ENCODE measurements at places on chromosomes 4 and X.

- DNase-seq, result peak; percentile 52
Observed at GRCh38 chr4:116400480-116400879, 684.9 kb downstream of the TRAM1L1 start.

DNA sequence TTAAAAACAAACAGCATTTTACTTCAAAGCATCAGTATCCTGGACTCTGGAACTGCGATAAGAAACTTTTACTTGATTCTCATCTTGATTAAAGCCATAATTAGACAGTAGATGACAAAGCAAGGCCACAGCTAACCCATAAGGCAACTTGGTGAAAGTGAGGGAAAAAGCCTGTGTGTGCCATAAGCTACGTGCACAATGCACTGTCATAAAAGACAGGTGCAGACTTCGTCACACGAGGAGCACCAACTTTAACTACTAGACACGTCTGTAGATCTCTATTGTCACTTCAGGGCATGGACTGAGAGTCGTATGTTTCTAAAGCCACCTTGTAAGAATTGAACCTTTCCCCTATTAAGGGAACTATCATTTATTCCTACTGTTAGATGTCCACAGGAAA is 13.1 kb downstream of the CTPS2 start:
- no peak for DNase-seq

DNA sequence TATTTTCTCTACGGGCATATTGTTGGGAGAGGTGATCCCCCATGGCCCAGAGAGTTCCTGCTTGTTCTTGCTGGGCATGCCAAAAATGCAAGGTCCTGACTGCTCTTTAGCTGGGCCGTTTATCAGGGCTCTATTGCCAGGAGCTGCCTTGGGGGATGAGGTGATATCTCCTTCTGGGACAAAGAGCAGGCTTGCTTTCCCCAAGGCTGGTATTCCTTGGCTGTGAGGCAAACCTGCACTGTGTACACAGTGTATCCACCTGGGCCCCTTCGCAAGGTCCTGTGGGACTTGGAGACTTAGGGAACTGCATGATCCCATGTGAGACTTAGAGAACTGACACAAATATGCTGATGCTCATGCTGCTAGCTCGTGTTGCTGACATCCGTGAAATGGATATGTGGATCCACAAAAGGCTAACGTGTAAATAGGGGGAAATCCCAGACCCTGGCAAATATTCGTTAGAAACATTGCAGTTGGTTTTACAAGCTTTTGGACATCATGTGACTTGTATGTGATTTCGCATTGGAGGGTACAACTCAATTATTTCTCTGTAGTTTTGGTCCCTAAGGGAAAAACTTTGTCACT is 24.4 kb upstream of the ZFX start:
- DNase-seq, result no peak

DNA sequence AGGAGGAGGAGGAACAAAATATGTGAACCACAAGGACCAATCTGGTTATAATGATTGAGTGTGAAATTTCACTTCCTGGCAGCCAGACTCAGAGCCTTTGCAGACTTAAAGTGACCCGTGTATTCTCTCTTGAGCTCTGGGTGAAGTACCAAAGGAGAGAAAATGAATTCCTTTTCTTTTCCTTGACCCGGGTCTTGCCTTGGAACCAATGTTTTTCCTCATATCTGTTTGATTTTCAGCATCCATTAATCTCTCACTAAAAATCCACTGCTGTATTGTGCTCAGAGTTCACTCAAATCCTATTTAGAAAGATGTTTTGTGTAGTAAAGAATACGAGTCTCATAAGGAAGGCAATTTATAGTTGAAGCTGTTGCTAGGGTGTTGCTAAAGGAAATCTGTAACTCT is 78.3 kb upstream of the C1QTNF7 start:
- DNase-seq, result no peak

- DNase-seq, result peak; percentile 83
Observed at GRCh38 chr4:48979914-48980579, 6.0 kb upstream of the CWH43 start.

DNA sequence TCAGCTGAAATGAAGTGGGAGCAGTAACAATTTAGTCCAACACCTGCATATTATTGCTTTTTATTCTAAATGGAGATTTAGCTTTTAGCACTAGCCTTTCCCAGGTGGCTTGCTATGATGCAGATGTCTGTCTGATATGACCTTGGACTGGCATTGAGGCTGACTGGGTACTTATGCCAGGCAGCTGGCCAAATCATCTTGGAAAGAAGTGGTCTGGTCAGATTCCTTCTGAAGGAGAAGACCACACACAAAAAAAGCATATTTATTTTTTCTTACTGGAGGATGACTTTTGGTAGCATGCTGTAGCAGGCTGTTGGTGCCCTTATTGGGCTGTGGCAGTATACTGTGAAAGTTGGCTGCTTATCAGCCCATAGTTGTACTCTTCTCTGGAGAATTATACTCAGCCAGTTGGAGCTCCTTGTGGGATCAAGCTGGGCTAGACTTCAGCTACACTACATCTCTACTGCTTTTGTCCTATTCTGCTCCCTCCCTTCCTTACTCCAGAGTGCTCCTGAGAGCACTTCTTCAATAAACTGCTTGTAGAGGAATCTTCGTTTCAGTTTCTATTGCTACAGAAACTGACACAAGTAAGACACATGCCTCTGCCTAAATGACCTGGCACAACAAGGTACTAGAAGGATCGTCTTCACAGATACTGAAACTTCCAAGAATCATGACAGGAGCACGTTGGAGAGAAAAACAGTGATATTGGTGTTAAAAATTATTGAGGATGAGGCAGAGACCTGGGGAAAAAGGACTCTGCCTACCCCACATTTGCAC is 196.8 kb upstream of the RPS6KA3 start:
- DNase-seq, result no peak

DNA sequence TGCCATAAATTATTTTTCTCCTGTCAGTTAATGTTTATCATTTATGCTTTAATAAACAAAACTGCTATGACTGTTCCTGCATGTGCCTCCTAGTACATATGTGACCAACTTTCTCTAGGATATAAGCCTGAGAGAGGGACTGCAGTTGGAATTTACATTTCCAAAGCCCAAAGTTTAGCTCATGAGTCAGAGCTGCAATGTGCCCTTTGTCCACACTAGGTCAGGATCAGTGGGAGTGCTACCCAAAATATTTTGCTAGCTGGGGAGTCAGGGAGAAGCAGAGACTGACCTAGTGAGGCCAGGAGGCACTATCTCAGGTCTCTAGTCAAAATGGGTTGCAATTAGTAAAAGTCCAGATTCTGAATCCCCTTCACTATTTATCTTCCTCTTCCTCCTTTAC is 92.7 kb downstream of the AR start:
- DNase-seq, result no peak

DNA sequence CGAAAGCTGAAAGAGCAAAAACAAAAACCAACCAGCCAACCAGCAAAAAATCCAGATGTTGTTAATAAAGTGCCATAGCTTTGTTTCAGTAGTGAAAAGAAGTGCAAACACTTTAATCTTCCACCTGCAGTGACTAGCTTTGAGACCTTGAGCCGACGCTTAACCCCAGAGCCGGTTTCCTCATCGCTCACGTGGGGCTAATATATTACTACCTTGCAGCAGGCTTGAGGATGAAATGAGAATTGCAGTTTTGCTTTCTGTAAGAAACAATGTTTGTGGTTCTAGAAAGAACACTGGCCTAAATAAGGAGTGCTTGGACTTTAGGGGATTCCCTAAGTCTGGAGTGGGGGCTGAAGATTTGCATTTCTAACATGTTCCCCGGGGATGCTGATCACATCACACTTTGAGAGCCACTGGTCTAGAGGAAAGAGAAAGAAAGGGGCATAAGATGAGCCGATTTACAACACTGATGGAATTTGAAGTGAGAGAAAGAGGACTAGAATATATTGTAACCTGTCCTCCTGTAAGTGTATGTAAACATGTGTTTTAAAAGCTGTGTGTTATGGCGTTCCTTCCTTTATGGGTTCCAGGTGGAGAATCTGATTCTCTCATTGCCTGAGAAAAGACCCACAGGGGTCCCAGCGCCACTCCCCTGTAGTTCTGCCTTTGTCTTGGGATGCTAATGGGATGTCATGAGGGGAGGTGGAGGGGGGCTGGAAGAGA is 1.4 kb downstream of the FGF2 start:
- DNase-seq, result peak; percentile 64

DNA sequence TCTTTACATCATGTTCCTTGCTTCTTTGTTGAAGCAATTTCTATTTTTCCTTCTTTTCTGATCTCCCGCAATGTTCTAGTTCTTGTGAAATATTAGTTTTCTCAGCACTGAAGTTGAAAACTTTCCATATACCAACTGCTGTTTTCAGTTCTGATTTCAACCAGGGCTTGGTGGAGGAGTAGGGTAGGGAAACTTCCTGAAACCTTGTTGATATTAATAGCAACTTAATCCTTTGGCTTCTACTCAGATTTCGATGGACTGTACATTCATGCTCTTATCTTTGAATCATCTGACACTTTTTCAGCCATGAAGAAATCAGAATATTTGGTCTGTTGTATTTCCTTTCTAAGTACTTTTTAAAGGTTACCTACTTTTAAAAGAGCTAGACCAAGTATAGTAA is 315.8 kb downstream of the RPA4 start:
- no peak for DNase-seq

- peak; percentile 39 for DNase-seq
Observed at GRCh38 chrX:38192007-38192810, 28.5 kb downstream of the SRPX start.

- no peak for DNase-seq
Observed at GRCh38 chr4:85870298-85871083, 395.5 kb downstream of the ARHGAP24 start.

GRCh38 chr4:142100941-142101340 is 464.6 kb downstream of the IL15 start:
- DNase-seq, result no peak

DNA sequence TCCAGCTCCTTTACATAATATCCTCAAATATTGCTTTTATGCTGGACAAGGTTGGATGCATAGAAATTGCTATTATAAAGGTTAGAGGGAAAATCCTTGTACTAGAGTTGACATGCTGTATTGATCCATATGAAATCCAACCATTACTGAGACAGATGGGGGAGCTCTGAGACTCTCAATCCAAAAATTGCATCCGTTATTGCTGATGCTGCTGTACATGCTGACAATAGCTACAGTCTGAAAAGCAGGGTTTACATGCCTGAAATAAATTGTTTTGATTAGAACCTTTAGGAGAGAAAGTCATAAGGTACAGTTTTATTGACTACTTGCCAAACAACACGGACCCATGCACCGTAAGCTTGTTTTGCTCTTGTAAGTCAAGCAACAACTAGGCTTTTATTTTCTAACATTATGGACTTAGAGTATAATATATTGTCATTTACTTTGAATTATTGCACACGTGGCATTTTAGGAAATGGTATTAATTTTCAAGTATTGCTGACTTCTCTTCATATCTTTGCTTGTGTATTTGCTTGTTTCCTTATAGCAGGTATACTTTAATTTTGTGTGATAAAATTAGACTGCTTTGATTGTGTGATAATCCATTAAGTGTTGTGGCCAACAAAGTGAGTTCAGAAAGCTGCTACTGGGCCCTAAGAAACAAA is 1365.2 kb downstream of the STIM2 start:
- DNase-seq, result peak; percentile 17

GRCh38 chrX:129553619-129554288 is 13.7 kb downstream of the OCRL start:
- no peak for DNase-seq

- DNase-seq, result no peak
Observed at GRCh38 chr4:105179539-105180401, 33.1 kb downstream of the TET2 start.

DNA sequence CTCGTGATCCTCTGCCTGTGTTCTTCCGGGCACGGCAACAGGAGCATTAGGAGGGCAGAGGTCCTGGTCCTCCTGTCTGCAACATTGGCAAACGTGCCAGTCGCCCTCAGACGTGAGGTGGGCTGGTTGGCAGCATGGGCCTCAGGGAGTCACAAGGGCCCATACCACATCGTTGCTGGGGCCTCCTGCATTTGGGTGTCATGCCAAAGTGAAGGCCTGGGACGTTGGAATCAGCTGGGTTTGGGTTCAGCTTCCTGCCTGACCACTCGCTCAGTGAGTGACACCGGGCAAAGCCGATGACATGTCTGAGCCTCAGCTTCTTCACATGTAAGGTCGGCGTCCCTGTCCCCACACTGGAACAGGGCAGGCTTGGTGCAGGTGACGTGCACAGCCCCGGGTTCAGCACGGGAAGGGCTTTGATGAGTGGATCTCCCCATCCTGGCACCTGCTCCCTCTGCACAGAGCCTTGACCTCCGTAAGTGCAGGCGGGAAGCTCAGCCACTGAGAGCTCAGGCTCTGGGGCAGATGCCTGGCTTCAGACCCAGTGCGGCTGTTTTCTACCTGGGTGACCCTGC is 91.6 kb downstream of the PSAPL1 start:
- DNase-seq, result no peak

GRCh38 chr4:6338175-6338950 is 68.7 kb downstream of the WFS1 start:
- DNase-seq, result no peak

DNA sequence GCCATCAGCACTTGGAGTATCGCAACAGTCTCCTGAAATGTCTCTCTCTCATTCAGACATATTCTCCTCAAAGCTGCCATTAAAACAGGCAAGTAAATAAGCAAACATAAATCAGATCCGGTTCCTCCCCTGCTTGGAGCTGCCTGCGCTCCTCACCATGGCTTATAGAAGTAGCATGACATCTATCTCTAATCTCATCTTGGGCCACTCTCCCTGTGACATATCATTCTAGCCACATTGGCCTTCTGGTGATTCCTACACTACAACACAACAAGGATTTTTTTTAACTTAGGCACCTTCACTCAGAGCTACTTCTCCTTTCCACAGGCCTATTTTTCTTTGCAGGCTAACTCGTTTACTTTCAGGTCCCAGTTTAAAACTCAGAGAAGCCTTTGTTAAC is 387.9 kb downstream of the ARHGAP24 start:
- DNase-seq, result no peak

- DNase-seq, result peak; percentile 74
Observed at GRCh38 chrX:100979881-100980607, 10.5 kb downstream of the ARL13A start.

- peak; percentile 73 for DNase-seq
Observed at GRCh38 chrX:120463241-120463640, 5.9 kb downstream of the LAMP2 start.

GRCh38 chrX:120309873-120310705 is 1.2 kb downstream of the TMEM255A start:
- DNase-seq, result peak; percentile 41

DNA sequence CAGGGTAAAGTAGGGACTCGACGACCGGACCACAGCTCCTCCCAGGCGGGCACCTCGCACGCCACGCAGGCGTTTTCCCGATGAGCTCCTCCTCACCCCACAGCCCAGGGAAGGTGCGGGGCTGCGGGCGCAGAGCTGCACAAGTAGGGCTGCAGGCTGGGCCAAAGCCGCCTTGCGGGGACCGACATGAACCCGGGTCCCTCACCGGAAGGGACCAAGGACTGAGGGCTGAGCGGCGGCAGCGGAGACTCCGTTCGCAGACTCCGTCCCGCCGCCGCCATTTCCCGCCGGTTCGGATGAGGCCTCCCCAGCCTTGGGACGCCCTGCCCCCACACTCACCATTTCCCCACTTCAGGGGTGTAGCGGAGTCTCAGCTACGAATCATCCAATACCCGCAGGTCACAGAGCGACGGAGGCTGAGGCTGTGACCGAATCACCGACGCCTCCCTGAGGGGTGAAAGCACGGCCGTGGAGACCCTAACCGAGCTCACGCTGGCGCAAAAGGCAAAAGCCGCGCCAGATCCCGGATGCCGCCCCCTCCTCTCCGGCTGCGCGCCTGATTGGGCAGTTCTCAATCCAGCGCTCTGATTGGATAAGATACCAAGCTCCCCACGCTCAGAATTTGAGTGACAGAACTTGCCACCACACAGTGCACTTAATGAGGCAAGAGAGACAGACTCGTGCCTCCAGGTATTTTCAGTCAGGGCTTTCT is at the start of gene ZNF732:
ZNF732 (minus strand) TSS at position 506 of the 712 bp plus-strand sequence; CDS start at position 342, 164 bp downstream.
- peak; percentile 96 for DNase-seq

- peak; percentile 41 for DNase-seq
Observed at GRCh38 chrX:4764888-4765287, 1051.4 kb upstream of the PRKX start.
